ENCODE measurements at places on chromosomes 16 and 17.

DNA sequence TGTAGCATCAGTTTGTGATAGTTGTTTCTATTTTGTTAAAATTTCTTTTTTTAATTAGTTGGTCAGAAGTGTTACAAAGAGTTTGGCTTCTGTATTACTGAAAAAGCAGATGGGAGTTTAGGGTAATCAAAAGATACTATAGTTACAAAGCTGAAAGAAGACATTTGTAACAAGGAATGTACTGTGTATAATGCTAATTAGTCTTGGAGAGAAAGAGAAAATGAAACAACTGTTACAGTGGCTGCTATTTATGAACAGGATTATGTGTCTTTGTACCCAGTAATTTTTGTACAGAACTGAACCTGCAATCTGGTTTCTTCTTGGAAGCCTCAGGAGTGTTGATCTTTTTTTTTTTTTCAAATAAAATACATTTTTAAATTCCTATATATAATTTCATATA, 14.3 kb downstream of the GDPD1 start:
- DNase-seq = peak; percentile 52

DNA sequence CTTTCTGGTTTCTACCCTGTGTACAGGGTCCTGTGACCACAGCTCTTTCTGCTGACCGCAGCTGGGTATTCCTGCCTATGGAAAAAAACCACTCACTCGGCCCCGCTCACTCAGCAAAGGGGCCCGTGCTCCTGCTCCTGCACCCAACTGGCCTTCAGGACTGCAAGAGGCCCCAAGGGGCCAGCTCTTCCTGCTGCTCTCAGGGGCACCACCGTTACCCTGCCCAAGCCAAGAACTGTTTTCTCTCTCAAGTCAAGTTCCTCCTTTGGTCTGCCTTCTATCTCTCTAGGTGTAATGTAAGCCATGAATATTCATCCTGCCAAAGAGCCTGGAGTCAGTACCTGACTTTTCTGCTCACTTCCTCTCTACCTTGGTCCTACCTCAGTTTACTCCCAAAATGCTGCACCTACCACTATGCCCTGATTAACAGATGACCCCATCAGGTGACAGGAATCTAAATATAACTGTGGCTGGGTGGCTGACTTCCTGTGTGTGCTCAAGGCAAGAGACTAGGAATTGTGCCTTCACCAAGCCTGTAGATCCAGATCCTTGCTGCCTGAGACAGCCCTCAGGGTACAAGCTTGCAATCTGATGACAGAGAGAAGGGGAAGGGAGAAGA, 20.4 kb upstream of the SCIMP start:
- no peak for DNase-seq

- no peak for DNase-seq
These were observed 2.5 kb downstream of the SMIM5 start for GRCh38 chr17:75635610-75636202.

DNA sequence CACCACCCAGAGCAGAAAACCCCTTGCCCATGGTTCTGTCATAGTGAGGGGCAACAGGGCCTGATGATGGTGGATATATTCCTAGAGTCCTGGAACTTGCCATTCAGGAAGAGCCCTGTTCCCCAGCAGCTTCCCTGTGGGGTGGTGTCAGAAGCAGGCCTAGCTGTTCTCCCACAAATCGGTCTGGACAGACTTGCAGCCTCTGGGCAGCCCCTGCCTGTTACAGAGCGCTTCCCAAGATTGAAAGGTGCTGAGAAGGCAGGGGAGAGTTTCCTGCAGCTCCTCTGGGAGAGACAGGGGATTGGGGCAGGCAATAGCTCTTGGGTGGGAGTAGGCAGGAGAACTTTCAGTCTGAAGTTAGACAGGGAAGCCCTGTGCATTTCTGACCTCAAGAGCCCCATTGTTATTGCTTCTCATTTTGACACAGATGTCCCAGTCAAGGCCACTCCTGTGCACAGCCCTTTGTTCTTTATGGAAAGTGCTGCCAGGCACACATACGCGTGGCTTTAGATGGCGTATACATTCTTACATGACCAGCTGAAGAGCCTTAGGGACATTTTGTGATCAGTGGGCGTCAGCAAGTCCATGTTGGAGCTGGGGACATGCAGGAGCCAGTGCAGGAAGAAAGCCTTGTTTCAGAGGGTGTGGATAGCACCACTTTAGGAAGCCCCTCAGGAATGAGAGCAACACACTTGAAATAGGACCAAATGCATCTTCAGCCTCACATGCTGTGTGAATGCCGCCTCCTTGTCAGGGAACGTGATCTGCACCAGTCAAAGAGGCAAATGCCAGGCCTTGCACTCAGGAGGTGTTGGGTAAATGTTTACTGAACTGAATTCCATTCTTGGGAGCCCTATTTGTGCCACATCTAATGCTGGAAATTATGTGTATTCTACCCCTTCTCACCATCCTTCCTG, 67.5 kb downstream of the GNAO1 start:
- DNase-seq = no peak

DNA sequence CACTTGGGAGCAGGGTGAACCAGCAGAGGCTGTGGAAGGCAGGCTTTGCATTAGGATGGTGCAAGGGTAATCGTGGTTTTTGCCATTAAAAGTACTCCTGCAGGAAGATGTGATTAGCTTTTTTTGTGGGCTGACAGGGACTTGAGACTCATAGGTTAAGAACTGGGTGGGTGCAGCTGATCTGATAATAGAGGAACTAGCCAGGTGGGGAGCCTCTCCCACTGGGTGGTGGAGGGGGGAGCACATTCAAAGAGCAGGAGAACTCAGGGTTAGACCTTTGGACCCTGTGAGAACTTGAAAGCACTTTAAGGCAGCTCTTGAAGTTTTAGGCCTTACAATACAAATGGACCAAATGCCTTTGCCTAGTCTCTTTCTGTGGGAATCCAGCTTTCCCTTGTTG, 32.4 kb downstream of the CCL4 start:
- no peak for DNase-seq

Data from MM.1S (cell line).